ENCODE measurements at places on chromosomes 2 and 18. TPM values are rescaled to one million over a fixed set of nuclear protein-coding genes. Genes with fewer than 3 reads are reported as not detected.

DNA sequence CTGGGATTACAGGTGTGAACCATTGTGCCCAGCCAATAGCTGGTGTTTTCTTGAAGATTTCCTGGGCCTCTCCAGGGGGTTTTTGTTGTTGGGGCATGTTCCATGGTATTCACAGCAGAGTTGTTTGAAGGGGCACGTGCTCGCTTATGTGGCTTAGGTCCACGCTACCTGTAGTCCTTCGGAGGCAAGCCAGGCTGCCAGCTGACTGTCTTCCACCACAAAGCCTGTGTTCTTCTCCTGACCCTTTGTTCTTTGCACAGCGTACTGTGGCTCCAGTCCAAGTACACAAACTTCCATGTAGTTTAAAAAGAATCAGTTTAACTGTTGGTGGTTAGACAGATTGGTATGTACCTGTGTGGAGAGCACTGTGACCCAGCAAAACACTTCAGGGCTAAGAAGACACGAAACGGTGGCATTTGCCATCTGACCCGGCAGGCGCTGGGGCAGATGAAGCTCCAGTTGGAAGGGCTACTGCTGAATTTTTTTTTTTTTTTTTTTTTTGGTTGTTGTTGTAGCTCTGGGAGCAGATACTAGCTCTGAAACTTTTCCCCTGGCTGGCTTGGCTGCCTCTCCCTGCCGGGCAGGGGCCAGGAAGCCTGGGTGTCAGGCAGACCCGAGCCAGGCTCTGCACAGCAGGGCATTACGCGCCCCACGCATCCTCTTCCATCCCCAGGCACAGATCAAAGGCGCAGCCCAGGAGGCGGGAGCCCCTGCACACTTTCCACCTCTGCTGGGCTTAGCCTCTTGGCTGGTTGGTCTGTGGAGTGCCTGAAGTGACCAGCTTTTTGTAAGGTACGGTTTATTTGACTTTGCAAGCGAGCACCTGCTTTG, 5.7 kb downstream of the GREB1 start:
- DNase-seq: no peak

Gene TBR1
- 0.32 TPM for total RNA-seq

DNA sequence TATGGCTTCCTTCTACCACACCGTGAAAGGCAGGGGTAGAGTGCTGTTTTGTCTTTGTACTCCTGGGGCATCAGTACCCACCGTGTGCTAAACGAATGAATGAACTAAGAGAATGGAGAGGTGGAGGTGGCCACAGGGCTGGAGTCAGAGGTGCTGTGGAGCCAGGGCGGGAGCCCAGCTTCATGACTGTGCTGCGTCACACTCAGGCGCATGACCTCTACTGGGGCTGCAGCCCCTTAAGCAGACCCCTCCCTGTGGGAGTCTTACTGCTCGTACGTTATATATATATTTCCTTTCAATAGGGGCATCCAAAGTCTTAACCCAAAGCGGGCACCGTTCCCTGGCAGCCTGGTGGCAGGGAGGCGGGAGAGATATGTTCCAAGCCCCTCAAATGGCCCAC, 18.0 kb upstream of the LBH start:
- no peak for DNase-seq

Gene CBLN2
- not detected for total RNA-seq

GRCh38 chr2:187263675-187264560, 184.1 kb downstream of the CALCRL start:
- DNase-seq: no peak

DNA sequence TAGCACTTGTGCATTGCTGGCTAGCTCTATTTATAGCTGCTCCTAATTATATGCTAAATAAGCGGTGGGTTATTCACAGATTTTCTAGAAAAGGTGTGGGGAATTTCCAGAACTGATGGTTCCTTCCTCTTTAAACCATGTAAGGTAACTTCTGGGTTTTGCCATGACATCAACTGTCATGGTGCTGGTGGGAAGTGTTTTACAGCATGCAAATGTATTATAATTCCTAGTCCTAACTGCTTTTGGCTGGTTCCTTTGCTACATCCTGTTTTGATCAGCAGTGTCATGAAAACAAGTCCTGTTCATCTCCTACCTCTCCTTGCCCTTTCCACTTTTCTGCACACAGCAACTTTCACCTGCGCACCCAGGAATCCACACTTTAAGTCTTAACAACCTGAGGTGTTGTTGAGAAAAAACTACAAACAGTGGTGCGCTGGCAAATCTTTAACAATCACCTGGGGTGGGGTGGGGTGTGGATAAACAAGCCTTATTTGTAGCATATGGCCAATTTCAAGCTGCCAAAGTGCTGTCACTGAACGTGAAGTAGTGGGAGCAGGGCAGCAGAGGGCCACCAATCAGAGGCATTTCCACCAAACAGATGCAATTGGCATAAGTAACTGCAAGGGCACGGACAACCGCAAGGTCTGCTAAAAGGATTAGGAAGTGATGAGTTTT, 33.4 kb upstream of the SKOR2 start:
- no peak for DNase-seq

Gene METTL5
- 26.7 TPM for total RNA-seq

Gene CFAP210
- total RNA-seq: not detected

- DNase-seq: no peak
Observed at GRCh38 chr2:142041105-142041504, 89.7 kb downstream of the LRP1B start.

GRCh38 chr2:188235364-188235763, 56.3 kb upstream of the GULP1 start:
- no peak for DNase-seq

Gene DNAJC10
- 32.9 TPM for total RNA-seq

- DNase-seq: no peak
Observed at GRCh38 chr18:58252166-58252565, 208.1 kb downstream of the NEDD4L start.

GRCh38 chr2:100921685-100922161, 80.4 kb upstream of the RPL31 start:
- DNase-seq: no peak

Gene TSPYL6
- not detected for total RNA-seq
